ENCODE measurements at places on chromosomes 12 and 14.

GRCh38 chr12:12665194-12665593, 30.8 kb downstream of the GPR19 start:
- no peak for DNase-seq

GRCh38 chr12:127559349-127560040, 707.5 kb upstream of the TMEM132C start:
- no peak for DNase-seq

DNA sequence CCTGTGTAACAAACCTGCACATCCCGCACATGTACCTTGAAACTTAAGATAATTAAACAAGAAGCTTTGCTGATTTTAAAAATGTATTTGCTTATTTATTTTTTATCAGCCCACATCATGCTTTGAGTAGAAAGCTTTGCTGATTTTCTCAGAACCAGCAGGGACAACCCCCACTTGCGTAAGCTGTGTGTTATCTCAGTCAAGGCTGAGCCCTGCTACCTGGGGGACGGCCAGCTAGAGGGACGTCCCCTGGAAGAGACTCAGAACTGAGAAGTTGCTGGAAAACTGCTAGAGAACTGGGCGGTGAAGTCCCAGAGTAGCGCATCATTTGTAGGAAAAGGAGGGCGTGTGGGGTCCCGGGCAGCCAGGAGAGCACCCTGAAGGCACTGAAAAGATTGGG, 4.1 kb upstream of the PLEK2 start:
- no peak for DNase-seq

DNA sequence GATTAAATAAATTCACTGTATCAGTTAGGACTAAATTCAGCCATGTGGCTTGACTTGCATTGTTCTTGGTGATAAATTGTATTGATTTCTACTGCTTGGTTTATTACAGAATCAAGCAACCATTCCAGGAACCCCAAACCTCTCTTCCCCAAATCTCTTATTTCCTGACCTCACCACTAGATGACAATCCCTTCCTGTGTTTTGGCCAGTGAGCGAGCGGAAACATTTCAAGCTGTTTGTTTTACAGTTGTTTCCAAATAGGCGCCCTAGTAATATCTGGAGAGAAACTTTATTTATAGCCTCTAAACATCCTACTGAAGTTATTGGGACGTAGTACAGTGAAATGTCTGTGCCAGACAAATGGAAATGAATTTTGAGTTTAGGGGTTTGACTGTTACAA, 161.1 kb downstream of the SNAPC1 start:
- no peak for DNase-seq

DNA sequence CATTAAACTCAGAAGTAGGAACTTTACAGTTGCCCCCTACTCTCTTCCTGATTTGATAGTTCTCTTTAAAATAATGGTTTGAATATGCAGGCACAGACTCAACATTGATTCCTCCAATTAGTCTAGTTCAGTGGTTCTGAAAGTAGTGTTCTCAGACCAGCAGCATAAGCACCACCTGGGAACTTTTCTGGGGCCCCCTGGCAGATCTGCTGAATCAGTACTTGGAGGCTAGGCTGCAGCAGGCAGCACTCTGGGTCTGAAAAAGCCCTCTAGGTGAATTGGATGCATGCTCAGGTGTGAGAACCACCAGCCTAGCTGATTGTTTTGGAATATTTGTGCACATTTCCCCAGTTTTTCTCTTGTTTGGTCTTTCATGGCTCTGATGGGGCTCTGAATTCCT, 198.6 kb upstream of the NOS1 start:
- DNase-seq: no peak

GRCh38 chr12:80271780-80272179, 172.3 kb upstream of the PTPRQ start:
- no peak for DNase-seq

DNA sequence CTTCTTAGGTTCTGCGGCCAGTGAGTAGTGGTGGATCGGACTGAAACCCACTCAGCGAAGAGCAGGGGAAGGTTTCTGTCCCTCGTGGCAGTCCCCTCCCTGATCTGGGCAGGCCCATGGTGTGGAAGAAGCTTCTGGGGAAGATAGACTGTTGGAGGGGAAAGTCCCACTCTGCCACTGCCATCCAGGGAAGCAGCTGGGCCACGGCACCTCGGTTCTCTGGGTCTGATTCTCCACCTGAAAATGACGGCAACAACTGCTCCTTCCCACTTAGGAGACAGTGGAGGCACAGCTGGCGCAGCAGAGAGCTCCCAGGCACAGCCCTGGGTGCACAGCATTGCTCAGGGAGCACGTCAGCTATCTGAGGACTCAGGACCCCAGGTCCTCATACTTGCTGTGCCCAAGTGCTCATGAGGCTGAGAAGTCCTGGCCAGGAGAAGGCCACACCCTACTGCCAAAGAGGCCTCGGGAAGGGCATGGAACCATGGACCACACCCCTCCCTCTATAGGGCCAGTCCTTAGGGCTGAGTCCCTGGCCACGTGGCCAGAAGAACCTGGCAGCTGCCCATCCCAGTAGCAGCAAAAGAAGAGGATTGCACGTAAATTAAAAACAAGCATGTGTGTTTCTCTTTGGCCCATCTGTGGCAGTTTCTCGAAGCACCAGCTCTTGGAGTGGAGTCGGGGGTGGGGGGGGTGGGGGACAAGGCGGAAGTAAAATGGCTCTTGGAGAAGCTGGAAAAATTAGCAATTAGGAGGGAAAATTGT, 85.3 kb upstream of the BCL11B start:
- DNase-seq: no peak

DNA sequence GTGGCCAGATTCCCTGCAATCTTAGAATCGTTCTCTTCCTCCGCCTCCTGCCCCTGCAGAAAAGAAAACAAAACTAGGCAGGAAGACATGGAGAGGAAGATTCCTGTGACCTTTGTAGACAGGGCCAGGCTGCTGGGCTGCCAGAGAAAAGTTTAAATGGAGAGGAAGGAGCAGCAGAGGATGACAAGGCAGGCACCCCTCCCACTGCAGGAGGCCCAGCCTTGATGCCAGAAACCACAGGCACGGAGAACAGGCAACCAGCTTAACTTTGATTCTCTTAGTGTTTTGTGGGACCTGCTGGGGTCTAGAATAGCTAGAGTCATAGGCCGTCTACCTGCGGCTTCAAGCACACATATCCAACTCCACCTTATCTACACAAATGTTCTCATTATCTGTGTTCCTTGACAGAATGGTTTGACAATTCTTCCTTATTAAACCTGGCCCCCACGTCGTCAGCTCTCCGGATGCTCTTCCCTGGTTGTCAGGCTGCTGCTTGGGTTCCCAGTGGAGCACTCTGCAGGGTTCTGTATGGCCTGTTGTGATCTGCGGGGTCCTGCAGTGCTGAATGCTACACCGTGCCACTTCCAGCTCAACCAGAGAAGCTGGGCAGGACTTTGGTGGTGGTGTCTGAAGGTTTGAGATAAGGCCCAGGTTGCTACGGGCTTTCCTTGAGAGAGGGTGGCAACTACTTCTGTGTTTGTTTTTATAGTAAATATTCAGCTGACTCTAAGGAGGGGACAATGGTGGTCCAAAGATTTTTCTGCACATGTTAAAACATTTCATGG, 609.5 kb downstream of the AACS start:
- no peak for DNase-seq

DNA sequence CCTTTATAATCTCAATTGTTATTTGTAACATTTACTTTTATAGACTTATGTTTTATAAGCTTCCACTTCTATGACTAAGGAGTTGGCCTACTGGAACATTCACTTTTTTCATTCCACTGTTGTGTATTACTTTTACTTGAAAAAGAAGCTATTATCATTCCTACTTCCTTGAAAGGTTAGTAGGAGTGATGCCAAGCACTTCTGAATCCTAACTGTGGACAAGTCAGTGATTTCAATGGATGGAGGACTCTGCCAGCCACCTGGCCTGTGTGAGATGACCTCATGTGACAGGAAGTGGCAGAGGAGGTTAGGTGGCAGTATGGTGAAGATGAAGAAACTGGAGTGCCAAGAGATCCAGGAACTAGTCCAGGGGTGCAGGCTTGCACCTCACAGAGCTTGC, 46.0 kb downstream of the TECPR2 start:
- no peak for DNase-seq

GRCh38 chr14:49997991-49998390, 105.1 kb downstream of the ARF6 start:
- DNase-seq: no peak

DNA sequence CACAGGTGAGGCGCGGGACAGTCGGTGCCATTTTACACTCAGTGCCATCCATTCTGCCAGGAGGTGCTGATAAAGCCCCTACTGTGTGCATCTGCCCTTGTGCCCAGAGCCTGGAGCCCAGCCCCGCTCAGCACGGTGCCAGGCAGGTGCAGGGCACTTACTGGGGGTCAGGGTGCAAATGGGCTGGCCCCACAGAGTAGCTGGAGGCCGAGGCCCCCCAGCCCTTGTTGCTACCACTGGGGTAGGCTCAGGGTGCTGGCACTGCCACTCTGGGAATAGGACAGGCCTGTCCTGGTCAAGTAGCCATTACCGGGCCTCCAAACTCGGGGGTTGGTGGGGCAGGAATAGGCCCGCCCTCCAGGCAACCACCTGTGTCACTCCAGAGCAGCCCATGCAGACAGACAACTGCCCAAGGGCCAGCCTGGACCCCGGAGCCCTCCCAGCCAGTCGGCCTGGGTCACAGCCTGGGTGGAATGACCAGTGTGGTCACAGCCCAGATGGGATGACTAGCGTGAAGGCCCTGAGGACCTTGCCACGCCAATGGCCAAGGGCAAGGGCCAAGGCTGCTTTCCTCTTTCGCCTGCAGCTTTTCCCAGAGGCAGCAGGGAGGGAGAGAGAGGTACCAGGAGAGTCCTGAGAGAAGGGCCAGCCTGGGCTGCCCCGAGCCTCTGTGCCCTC, 3.0 kb downstream of the INF2 start:
- DNase-seq: no peak

DNA sequence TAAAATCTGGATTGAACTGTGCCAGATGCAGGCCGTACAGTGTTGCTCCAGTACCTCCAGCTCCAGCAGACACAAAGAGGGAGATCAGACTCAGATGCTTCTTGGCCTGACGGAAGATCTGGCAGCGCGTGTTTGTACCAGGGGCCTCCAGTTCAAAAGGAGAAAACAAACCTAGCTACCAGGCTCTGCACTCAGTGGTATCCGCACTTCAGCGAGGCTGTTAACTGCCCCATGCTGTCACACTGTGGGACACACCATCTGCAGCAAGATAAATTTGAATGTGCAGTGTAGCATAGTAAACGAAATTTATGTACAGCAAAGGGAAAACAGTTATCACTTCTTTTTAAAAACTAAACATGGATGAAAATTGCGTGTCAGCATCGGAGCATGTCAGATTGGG, 5.1 kb downstream of the DYNC1H1 start:
- DNase-seq: no peak

GRCh38 chr12:50580436-50580835, 75.7 kb downstream of the DIP2B start:
- DNase-seq: no peak

GRCh38 chr12:89528434-89528833, 2.6 kb upstream of the POC1B start:
- DNase-seq: no peak

DNA sequence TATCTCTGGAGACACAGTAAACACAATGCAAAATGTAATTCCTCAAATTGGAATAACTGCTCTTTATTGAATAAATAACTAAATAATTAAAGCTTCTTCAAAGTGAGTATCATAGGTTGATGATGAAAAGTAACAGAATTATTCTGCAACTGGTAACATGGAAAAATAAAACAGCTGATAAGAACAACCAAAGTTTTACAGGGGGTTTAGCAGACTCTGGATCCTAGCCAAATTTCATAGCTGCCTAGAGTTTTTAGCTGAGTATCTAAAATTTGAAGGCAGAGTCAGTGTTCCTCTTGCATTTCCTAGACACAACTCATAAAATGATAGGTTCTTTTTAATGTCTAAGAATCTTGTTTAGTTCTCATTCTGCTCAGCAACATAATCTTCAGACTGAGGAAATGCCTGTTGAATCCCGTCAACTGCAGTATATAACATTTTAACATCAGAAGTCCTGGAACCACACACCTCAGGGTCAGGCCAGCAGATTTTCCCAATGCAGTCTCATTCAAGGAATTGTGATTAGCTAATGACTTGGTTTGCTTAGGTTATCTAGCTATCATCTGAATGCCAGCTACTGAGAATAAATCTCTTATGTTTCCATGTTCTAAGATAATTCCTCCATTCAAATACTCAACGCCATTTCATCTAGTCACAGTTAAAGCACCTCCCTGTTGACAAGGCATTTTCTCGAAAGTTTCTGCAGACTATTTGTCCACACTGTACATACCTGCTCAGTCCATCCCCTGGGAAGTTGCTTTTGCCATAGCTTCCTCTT, 411.6 kb downstream of the BCAT1 start:
- DNase-seq: no peak

GRCh38 chr12:49787672-49788071, 40.5 kb downstream of the NCKAP5L start:
- DNase-seq: no peak

- no peak for DNase-seq
These were observed 26.3 kb upstream of the TC2N start for GRCh38 chr14:91893669-91894068.

DNA sequence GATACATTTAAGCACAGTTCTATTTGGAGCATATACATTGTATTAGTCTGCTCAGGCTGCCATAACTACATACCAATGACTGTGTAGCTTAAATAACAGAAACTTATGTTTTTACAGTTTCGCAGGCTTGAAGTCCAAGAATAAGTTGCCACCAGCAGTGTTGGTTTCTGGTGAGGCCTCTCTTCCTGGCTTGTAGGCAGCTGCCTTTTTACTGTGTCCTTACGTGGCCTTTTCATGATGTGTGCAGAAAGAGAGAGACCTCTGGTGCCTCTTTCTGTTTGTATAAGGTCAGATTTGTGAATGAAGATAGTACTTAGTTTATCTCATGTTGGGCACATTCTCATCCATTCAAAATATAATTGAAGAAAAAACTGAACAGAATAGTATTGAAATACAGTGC, 636.6 kb downstream of the FLRT2 start:
- no peak for DNase-seq

Measured in thoracic aorta (tissue), 2 donors.